Hematopoietic multipotent progenitor cell (in vitro differentiated cells): ENCODE measurements at places on chromosomes 3 and 15. TPM values are rescaled to one million over a fixed set of nuclear protein-coding genes. Genes with fewer than 3 reads are reported as not detected.

Gene MYH15
- total RNA-seq = under 0.01 TPM

Gene ZNF620
- 6.5 TPM for total RNA-seq

Gene SI
- total RNA-seq = not detected

Gene FAM3D
- not detected for total RNA-seq

Gene SYNPR
- under 0.01 TPM for total RNA-seq

- DNase-seq = peak; percentile 72
Observed at GRCh38 chr3:182713743-182714517, 79.4 kb upstream of the ATP11B start.
